ENCODE measurements at places on chromosomes 2 and 18.

DNA sequence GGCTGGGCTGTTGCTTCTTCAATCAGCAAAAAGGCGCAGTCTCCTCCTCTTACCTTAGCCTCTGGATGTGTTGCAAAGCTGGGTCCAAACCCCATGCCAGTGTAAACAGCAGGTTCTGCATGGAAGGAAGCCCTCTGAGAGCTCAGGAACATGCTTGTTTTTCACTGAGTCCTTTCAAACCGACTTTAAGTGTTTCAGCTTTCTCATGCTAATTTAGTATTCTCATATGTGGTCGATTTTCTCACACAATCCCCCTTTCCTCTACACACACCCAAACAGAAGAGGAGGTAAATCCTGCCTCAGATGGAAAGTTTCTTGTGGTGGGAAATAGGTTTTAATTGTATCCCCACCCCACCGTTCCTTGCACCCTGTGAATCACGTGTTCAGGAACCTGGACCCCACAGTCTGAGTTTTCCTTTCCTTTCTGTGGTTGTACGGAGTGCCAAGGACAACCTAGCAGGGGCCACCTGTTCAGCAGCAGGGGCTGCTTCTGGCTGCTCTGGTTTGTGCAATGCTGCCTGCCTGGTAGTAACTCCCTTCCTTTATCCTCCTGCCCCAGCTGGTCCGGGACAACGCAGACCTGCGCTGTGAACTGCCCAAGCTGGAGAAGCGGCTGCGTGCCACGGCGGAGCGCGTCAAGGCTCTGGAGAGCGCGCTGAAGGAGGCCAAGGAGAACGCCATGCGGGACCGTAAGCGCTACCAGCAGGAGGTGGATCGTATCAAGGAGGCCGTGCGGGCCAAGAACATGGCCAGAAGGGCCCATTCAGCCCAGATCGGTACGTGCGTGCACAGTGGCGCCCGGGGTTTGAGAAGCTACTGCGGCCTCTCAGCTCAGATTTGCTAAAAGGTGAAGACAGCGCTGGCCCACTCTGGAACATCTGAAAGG is 28.7 kb upstream of the LYPD6B start:
- no peak for DNase-seq

GRCh38 chr18:66994790-66995189 is 390.9 kb upstream of the CDH19 start:
- DNase-seq: no peak

DNA sequence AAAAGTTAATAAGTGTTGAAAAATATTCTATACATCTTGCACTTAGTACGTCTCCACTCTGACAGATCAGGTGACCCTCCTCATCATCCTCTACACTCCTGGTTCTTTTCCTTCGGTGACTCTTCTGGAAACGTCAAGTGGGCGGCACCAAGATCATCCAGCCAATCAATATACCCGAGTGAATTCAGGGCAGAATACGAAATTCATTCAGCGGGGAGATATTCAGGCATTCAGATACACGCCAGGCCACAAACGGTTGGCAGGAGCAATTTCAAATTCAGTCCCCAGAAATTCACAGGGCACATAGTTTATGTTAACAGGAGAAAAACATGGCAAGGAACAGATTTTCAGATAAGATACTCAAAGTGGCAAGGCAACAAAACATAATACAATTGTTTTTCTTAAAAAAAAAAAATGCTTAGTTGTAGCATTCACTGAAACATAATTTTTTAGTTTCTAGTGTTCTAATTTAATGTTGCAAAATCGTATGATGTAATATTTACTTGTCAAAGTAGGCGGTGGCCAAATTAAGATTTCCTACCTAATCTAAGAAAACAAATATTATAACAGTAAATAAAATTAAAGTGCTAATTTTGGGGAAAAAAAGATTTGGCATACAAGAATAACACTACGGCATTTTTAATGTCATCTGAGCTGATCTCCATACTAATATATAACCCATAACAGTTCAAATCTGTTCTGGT is 4.2 kb downstream of the CLK1 start:
- DNase-seq: no peak

- no peak for DNase-seq
These were observed 266.4 kb downstream of the NAPG start for GRCh38 chr18:10792181-10792580.

DNA sequence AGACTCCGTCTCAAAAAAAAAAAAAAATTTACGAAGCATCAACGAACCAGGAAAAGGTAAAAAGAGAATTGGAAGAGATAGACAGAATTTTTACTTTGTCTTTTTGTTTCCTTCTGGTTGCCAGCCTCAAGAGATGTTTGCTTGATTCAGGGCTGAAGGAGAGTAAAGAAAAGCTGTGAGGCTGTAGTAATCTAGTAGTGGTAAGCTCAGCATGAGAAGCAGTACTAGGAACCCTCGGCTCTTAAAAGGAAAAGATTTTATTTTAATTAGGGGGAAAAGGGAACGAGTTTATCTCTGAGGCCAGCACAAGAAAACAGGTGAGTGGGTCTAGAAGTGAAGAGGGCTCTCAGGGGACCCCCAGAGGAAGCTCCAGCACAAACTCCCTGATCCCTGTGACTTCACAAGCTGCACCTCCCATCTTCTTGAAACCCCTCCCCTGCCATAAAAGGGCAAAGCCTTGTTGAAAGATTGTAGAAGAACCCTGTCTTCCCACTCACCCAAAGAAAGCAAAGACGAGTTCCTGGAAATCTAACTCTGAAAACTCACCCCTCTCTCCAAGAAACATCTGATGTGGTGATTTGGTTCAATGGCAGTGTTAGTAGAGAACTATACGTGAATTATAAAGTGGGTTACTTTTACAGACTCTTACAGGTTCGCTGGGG is 8.6 kb downstream of the RBMS1 start:
- no peak for DNase-seq

DNA sequence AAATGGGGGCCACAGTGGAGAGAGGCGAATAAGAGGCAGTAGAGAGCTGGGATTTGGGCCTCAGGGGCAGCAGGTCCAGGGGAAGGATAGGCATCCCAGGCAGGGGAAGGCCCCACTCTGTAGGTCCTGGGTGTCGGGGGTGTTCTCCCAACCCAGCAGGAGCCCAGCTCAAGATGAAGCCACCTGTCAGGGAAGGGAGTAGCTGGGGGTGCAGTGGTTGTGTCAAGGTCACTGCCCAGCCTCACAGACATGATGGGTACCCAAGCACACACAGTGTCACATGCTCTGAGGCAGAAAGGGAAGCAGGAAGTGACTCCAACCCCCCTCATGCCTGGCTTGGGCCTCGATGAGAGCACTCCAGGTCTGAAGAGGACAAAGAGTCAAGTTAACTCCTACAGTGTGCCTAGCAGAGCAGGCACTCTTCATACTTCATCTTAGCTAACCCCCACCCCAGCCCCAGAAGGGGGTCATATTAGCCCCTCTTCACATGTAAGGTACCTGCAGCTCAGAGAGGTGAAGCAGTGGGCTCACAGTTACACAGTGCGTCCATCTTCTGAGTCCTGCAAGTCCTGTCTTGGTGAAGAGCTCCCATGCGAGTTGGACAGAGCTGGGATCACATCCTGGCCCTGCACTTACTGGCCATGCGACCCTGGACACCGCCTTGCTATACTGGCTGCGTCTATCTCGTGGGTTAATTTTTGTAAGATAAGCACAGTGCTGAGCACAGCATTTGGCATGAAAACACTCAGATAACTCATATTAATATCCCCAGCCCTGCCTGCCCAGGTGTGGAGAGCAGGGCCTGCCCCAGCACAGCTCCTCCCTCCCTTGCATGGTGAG is 72.6 kb upstream of the DAPL1 start:
- DNase-seq: no peak

GRCh38 chr18:70355620-70356385 is 67.0 kb downstream of the SOCS6 start:
- no peak for DNase-seq
